ENCODE measurements at places on chromosomes 11 and 22.

DNA sequence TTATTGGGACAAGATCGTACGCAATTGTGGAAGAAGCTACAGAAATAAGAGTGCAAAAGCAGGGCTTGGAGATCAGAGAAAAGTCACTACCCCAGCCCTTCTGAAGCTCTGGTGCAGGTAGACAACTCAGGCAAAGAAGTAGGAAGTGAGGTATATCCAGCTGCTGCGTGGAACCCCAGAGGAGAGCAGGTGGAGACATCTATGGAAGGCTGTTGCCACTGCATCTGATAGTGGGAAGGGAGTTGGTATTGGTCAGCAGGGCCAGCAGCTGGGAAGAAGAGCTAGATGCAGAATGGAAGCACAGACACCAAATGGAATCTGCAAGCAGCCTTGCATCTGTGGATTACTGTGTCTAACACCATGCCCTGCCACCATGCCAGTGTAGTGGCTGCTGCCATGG is 165.1 kb downstream of the WNT11 start:
- no peak for ATAC-seq

DNA sequence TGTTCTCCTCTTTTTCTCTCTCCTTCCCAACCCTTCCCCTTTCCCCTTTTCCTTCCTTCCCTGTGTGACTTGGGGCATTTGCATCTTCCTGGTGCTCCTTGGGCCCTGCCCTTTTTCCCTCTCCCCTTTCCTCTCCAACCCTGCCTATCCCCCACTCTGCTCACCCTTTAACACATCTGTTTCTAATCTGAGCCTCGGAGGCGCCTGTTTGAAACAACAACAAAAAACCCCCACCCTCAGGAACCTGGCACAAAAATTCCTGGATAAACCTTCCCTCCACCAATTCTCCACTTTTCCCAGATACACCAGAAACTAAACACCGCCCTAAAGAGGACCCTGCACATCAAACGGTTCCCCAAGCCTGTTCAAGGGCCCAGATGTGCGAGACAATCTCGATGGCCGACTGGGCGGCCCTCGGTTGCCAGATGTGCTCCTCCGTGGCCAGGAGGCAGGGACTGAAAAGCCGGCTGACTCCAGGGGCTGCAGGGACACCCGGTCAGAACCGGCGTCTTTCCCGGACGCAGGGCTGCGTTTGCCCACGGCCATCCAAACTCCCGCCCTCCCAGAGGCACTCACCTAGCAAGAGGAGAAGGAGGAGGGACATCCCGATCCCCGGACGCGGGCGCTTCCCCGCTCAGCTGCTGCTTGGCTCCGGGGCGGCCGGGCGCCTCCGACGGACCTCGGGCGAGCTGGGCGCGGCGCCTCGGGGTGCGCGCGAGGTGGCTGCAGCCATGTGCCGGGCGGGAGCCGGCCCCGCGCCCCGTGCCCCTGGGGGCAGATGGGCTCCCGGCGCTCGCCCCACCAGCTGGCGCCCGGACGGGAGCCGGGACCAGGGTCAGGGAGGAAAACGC is 486 bp downstream of the CLMP start:
- ATAC-seq: no peak

- no peak for ATAC-seq
Observed at GRCh38 chr11:69342588-69343330, 48.8 kb downstream of the MYEOV start.

DNA sequence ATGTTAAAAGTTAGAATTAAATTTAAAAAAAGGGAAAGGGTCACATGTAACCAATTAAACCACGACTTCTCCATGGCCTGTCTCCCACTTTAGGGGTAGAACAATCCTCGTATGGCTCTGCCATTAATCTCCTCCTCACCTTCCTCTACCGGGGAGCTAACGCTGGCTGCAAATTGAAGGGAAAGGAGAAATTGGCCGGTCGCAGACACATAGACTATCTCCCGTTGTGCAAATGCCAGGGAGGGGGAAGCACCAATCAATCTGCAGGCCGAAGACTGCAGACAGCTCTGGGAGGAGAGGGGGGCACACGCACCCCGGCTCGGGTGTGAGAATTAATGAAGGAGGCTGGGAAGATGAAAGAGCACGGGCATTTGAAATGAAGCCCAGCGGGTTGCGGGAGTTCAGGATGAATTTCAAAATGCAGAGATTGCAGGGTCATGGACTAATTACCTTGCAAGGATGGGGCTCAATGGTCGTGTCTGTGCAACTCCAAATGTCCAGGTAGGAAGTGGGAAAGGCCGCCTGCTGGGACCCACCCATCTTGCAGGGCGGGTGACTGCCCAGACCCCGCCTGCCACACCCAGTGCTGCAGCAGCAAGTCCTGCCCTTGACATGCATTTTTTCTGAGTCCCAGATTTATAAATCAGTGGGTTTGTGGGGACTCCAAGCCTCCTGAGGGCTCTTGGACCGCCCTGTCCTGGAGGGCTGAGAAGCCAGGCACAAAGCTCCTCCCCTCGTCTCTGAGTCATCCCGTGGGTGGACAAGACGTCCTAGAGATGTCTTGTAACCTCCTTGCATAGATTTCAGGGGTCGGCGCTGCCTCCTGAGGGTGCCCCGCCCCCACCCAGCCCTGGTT is 534.2 kb downstream of the TBC1D22A start:
- ATAC-seq: no peak

DNA sequence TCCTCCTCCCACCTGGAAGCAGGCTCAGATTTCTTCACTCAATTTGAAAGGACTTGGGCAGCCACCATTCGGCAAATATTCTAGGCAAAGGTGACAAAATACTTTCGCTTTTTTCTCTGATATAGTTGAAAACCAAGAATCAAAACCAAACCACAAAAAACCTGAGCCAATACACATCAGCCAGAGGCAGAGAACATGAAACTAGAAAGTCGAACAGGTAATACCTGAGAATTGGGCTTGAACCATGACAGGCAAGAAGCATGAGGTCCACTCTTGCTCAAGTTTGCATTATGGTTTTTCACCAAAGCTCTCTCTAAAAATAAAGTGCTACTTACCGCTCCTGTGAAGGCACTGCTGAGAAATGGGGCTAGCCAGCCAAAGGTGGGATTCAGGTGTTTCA is 26.2 kb upstream of the LDLRAD3 start:
- no peak for ATAC-seq

GRCh38 chr22:28379075-28379779 is 300.4 kb downstream of the TTC28 start:
- ATAC-seq: peak; percentile 76

GRCh38 chr22:40314041-40314440 is 32.3 kb upstream of the ADSL start:
- no peak for ATAC-seq

DNA sequence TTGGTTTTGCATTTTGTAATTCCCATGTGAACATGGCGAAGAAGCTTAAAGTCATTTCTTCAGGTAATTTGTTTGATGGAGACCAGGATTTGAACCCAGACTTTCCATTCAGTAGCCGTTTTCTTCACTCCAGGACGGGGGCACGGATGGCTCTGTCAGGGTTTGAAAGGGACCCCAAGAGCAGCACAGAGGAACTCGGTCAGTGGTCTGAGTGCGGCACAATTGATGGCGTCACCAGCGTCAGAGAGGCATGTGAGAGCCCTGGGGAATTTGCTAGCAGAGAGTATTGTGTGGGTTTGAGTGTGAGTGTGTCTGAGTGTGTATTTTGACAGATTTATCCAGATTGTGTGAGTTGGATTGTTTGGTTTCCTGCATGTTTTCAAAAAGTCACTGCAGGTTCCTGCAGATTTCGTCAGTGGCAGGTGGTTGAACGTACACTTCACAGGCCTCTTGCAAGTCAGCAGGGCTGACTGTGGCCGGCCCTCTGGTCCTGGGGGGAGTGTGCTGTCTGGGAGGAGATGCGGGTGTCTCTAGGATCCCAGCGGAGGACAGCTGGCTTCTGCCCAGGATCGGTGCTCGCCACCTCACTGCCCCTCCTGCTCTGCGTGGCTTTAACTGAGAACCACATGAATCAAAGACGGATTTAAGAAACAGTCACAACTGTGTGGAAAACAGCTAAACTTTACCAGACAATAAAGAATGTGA is 199.3 kb downstream of the TBC1D22A start:
- ATAC-seq: no peak

GRCh38 chr11:86889001-86889341 is 66.2 kb downstream of the FZD4 start:
- no peak for ATAC-seq

DNA sequence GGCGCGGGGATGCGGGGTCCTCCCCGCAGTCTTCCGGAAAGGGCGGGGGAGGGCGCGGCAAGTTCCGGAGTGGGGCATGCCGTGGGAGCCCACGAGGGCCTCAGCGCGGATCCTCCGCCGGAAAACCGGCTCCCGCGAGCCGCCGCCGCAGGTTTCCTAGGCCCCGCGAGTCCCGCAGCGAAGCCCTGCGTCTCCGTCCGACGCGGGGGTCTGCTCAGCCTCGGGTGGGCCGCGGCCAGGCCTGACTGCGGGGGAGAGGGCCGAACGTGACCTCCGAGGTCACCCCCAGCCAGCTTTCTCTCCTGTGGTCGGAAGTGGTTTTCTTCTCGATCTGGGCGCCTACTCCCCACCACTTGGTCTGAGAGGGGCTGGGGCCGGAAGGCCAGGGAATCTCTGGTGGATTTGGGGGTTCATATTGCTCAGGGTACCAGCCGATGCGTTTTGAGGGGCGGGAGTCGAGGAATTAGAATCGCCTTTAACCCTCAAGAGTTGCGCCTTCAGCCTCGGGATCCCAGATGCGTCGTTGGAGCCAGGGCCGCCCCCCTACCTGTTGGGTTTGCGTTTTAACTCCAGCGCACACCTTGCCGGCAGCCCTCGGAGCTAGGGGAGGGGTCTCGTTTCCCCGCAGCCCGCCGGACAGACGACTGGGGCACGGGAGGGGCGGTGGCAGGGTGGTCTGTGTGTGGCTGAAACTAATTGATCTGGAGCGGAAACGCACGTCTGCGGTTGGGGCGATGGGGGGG is 3.6 kb upstream of the CCND1 start:
- no peak for ATAC-seq

GRCh38 chr11:43010042-43010441 is 301.8 kb upstream of the API5 start:
- ATAC-seq: no peak

GRCh38 chr11:45664376-45665205 is 831 bp downstream of the CHST1 start:
- ATAC-seq: no peak

- ATAC-seq: no peak
Observed at GRCh38 chr11:99742501-99742900, 721.8 kb downstream of the CNTN5 start.

DNA sequence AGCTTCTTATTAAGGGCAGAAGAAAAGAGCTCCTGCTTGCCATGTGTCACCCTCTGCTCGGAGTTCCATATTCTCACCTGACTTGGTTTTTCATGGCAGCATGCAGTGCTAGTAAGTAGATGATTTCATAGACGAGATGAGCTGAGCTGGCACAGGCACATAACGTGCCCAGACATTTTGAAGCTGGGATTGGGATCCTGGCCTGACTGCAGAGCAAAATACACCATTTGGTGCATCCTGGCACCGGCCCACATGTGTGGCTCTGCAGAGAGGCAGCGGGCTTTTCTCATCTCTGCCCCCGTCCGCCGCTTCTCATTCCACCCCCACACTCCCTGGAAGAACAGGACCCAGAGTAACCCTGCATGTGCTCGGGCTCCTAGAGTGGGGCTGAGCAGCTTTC is 24.8 kb downstream of the FAM118A start:
- no peak for ATAC-seq

DNA sequence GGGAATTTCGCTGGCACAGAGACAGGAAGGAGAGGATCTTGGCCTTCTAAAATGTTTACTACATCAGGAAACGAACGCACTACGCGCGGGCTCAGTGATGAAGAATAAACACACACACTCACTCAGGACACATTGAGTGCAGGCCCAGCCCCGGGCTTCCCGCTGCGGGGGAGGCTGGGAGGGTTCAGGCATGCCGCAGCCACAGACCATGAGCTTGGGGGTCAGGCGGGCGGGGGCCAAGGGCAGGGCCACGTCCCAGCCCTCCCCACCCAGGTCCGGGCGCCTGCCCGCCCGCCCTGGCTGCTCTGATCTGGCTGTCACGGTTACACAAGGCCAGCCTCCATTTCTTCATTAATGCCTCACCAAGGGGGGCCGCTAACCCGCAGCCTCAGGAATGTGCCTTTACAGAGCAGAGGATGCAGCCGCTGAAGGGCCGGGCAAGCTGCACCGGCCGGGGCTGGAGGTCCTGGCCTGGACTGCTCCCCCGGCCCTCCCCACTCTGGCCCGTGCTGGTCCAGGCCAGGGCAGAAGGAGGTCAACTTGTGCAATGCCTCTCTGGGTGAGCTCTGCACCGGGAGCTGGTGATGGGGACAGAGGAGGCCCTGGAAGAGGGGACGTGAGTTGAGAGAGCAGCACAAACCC is 41.7 kb downstream of the IGF2 start:
- peak; percentile 17 for ATAC-seq

DNA sequence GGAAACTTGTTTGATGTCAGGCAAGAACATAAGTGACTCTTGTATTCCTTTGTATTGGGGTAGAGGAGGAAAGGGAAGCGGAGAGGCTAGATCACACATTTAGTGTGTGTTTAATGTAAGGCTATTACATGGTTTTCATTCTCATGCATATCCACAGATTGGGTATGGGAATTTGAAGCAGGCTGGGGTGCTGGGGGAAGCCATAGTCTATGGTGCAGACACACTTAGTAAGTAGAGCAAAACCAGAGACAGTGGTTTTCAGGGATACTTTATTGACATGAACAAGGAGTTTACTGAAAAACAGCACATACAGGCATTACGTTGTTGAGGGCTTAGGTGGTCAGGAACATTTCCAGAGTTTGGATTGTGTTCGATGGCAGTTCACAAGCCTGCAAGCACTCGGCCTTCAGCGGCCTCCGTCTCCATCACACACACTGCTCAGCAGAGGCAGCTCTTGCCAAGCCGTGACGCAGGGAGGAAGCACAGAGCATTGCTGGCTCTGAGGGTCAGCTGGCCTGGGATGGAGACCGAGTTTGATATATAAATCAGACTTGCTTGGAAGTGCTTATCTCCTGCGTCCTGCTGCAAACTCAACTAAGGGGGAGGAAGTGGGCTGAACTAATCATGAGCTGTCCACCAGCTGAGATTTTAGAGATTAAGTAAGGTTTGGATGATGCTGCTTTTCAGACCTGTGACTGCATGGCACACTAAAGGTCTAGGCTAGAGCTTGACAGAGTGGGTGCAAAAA is 25.3 kb downstream of the SCN3B start:
- ATAC-seq: no peak

DNA sequence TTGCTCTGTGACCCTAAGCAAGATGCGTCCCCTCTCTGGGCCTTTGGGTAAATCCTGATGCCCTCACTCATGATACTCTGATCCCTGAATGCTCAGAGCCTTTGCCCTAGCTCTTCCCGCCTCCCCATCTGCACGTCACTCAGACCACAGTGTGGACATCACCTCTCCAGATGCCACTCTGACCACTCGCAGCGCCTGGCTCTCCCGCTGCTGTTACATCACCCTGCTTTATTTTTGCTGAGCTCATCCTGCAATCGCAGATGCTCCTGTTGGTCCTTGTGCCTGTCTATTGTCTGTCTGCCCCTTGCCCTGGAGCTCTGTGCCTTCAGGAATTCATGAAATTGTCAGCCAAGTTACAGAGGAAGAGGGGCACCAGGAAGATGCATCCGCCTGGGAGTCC is 5.5 kb downstream of the OSM start:
- ATAC-seq: no peak
